T-helper 17 cell (primary cell): ENCODE measurements at places on chromosomes 6 and 20.

DNA sequence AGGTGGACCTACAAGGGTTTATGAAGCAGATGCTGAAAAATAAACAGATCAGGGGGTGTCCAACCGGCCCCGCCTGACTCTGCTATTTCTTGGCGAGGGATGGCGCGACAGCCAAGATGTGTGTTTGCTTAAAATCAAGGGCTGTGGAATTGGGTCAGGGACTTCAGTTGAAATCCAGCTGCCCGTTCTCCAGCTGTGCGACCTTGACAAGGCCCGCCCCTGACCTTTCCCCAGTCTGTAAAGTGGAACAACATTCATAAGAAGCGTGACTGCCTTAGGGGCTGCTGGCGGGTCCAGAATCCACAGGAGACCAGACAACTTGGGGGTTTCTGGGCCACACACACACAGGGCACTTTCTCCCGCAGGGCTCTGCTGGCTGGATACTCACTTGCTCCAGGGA is 517.5 kb downstream of the PREX1 start:
- DNase-seq = no peak

DNA sequence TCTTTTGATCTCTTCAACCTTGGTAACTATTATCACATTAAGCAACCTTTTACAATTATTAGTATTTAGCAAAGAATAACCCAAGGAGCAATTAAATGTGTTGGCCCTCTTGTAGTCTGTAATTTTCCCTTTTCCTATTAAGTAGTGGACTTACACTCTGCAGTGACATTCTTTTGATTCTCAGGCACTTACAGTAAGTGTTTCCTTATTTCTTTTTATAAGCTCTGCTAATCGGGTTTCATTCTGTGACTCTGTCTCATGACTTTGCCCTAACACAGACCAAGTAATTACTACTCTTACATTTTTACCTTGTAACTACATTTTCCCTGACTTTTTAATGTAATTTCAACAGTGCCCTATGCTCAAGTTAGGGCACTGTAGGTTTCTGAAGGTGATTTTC is 104.0 kb upstream of the EPHA7 start:
- no peak for DNase-seq

DNA sequence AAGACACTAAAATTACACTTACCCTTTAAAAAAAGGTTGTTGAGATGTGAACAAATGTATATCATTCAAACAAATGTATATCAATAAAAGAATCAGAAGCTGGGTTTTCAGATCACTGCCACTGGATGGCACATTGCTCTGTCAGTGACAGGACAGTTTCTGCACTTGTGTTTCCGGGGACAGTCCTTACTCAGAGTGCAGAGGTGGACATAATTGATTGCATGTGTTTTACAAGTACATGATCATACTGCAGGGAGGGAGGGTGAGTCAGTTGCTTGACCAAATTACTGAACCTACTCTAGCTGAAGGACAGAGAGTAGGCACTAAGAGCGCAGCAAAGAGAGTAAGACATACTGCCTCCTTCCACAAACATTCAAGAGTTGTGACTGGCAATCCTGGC is 302.3 kb downstream of the TENT5A start:
- DNase-seq = no peak

DNA sequence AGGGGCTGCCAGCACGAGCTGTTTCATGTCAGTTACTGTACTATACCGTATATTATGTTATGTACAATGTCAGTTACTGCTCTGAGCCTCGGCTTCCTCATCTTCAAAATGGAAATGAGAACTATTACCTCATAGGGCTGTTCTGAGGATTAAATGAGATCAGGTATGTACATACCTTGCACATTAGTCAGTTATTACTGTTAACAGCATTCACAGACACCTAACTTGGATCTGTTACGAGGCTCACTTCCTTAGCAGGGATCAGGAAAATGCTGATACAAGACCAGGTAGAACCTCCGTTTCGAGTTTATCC is 69.7 kb upstream of the TBC1D7 start:
- no peak for DNase-seq

DNA sequence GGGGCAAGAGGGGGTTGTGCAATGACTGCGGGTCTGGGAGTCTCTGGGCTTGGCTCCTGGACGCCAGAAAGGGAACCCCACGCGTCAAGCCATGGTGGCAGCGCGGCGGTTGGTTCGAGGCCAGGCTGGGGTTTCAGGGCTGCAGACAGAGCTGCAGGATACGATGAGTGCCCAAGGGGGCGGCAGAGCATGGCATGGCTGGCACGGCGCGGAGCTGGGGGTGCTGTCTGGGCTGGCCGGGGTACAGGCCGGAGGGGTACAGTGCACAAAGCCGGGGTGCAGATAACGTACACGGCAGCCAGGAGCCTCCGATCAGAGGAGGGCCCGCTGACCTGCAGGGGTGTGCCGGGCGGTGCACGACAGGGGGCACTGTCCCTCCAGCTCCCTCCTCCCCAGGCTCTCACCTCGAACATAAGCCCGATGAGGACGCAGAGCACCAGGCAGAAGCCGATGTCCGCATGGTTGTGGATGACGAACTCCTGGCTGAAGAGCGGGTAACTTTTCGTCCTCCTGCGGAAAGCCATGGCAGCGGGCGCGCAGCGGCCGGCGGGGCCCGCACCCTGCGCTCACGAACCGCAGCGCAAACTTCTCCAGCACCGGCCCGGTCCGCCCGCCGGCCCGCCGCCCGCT is 353 bp downstream of the TRAM2 start:
- DNase-seq = no peak

DNA sequence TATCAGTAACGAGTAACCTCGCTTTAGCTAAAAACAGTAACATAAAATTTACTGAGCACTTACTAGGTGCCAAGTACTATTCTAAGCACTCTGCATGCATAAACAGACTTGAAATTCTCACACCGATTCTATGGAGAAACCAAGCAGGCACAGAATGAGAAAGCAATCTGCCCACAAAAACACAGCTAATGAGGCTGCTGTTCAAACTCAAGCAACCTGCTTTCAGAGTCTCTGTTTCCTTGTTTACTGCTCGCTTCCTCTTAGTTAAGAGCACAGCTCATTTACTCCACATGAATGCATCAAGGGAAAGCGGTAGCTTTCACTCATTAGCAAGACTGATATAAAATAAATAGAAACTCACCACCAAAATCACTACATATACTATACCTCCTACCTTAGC is 37.4 kb downstream of the PRKN start:
- no peak for DNase-seq

DNA sequence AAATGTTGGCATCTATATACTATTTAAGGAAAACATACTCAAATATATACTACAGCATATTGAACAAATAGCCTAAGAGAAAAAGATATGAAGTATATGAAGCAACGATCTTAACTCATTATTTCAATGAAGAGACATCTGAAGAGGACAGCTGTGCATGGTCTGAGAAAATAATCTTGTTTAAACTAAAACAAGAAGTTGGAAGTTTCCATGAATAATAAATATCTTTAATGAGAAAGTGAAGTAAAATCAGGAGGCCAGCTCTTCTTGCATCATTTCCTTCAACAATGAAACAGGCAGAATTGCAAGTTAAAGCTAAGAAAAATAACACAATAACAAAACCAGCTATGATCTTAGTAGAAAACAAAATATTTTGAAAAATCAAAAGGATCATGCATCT is 1265.4 kb upstream of the MAP3K7 start:
- no peak for DNase-seq

DNA sequence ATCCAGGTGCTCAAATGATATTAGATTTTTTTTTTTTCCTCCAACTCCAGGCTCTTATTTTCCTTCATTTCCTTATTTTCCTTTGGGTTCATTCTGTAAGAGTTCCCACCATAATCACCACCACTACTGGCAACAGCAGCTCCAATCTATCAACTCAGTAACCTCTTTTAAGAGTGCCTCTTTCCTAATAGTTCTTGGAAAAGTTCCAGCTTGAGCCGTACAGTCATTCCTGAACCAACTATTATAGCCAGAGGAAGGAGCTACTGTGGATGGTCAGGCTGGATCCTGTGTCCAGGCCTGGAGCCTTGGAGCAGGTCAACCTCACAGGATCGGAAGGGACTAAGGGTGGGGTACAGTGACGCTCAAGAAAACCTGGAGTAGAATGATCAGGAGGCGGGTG is 4.2 kb upstream of the ANGPT4 start:
- no peak for DNase-seq

DNA sequence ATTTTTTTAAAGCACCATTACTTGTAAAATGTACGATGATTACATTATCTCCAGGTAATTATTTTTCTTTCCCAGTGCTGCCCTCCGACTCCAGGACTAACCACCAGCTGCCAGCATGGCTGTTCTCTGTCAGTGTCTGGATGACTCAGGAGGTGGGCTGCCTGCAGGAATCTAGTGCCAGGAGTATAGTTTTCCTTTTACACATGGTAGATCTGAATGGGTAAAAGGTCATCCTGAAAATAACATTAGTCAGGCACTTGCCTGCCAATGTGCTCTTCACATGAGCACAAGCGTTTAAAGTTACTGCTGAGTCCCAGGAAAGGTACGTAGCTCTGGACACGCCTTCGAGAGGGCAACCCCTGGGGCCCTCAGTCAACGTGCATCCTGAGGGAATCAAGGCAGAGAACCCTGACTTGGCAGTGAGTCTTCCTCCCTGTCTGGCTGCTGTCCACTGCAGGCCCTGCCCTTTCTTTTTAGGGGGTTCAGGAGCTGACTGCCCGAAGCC is 2.4 kb downstream of the DYNLT1 start:
- DNase-seq = no peak

- DNase-seq = no peak
These were observed 12.6 kb upstream of the MUC21 start for GRCh38 chr6:30970946-30971345.

- DNase-seq = no peak
These were observed 93.7 kb downstream of the NDUFAF5 start for GRCh38 chr20:13878566-13878965.

DNA sequence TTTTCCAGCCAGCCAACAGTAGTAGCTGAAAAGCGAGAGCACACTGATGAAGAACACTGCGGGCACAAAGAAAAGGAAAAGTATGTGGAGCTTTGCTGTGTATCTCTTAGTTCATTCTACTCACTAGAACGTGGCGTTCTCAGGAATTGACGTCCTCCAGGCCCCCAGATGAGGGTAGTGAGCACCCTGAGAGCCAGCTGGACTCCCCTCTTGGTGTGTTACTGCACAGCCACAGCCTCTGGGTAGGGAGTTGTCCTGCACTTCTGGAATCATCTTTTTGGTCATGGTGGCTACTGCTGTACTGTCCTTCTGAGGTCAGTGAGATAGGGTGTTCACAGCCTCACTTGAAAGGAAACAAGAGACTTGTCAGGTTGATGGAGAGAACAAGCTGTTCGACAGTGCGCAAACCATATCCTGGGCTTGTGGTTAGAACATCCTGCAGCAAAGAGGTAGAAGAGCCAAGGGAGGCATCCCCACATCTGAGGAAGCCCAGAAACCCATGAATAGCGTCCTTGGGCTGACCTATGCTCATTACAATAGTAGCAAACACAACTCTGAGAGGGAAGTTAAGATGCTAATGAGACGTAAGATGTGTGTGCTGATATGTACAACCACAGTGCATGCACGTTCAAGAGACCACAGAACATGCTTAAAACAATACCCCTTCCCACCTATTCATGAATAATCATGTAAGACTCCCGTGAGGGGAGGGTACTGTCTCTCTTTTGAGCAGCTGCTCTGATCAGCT is 14.6 kb upstream of the HLA-F start:
- DNase-seq = peak; percentile 30

DNA sequence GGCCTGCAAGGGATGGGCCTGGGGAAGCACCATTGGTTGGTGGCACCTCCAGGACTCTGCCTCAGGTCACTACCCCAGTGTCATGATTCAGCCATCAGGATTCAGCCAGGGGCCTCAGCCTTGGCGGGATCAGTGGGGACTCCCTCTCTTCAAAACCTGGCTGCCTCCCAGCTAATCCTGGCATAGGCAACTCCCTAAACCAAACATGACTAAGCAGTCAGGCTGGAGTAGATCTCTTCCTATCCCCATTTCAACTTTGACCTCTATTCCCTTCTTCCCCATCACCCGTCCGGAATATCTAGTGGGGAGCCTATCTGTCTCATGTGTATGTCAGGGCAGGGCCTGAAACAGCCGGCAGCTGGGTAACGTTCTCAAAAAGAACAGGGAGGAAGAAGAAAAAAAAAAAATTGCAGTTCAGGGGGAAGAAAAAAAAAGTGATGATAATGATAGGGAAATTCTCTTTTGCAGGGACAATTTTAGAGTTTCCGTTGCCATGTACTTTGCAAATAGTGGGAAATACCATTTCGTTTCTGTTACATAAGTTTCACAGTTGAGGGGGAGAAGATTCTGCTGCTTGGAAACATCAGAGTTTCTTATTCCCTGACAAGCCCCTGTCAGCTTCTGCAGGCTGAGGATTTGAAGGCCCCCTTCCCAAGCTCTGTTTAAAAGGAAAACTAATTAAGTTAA is 4.1 kb upstream of the PREX1 start:
- DNase-seq = no peak

GRCh38 chr6:6221787-6222535 is 98.5 kb downstream of the F13A1 start:
- DNase-seq = no peak

DNA sequence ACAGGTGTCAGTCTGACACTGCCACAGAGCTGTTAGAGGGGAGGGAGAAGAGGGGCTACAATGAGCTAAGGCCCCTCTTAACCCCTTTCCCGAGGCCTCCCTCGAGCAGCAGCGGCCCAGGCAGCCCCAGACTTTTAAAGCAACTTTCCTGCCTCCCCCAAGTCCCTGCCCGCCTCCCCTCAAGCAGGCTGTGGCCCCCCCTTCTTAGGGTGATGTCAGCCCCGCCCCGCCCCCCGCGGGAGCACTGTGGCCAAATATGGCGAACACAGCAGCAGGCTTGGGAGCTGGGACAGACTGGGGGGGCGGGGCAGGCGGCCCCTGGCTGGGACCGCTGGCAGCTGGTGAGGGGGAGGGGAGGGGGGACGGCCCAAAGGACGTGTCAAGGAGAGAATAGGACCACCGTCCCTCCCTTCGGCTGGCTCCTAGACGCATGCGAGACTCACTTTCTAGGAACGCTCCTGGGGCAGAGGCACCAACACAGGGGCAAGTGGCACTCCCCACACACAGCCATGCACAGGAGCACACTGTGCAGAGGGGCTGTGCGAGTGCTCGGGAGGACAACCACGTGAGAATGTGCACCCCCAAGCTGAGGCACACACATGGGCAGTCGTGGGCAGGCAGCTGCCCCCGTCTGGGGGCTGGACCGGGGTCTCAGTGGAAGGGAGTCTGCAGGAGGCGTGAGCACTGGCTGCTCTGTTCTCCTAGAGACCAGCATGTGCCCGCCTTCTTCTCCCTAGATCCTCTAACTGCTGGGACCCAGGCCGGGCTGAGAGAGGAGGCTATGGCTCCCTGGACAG is 6.7 kb downstream of the TEAD3 start:
- no peak for DNase-seq

DNA sequence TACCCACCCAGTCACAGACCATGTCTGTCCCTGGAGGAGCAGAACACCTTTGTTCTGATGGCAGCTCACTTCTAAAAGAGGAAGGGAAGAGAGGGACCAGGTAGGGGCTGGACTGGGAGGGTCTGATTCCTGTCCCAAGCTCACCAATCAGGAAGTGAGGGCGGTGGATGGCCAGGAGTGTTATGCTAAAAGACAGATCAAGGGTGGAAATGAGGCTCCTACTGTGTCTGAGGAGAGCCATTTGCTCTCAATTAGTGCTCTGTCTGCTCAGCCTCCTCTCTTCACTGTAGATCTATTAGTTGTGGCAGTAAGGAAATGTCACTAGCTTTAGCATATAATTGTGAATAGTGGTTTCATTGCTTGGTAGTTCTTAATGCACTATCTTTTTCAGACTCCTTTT is 72.5 kb downstream of the ARMC2 start:
- no peak for DNase-seq
